Suppressor macrophage treated with lipopolysaccharide for 1 hour (primary cell): ENCODE measurements at places on chromosomes 7 and 10.

- no peak for DNase-seq
These were observed 350.2 kb downstream of the TYW1 start for GRCh38 chr7:67346876-67347275.

- DNase-seq = no peak
These were observed 2.3 kb downstream of the AGMO start for GRCh38 chr7:15559416-15559928.

DNA sequence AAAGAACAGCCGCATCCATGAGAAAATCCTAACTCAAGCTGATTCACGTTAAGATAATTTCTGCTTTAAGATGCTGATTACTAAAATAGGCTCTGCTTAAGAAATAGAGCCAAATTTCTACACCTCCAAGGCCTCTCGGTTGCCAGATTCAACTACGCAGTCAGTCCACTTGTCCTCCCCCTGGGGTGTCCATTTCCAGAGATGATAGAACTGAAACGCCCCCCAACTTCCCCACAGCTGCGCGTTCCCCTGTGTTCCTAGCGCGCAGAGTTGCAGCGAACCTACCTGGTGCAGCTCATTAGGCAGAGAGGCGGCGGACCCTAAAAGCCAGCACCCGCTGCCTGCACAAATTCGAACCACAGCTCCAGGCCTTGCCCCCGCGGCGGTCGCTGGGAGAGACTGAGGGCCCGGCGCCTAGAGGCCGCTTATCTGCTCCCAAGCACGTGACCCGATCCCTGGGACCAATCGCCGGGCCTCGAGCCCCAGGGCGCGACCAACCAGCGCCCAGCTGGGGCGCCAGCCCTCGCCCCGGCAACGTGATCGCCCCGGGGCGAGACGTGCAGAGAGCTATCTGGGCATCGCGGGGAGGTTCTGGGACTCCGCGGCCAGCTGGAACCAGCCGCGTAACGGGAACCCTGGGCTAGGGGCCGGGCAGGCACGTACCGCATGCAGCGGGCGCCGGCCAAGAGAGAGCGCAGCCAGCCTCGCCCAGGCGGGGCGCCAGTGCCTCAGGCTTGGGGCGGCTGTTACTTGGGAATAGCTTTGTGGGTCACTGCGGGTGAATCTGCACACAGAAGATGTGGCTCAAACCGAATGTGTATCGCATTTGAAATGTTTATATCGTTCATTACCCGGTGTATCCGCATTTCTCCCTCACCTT lies at the start of gene PPP1R3C:
TSS of gene PPP1R3C (minus strand) at position 401 of the 880 bp plus-strand sequence. CDS start at position 299, 102 bp downstream.
- DNase-seq = peak; percentile 72

DNA sequence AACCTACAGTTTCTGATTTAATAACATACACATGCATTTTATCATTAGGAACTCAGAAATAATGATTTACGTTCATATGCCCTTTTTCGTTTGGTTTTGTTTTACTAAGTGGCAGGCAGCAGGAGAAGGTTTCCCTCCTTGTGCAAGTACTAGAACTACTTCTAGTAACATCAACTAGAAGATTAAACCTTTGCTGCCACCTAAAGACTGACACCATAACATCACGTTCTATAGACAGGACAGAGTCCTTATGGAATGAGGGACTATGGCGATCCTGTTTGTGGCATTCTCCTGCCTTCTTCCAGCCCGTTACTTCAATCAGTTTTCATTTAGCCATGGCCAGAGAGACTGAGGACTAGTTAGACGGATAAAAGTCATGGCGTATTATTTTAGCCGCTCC lies 53.2 kb downstream of the GAD2 start:
- DNase-seq = peak; percentile 24

- DNase-seq = no peak
These were observed 26.4 kb downstream of the RPS24 start for GRCh38 chr10:78059906-78060702.

GRCh38 chr7:23075571-23075970 lies 30.0 kb upstream of the KLHL7 start:
- DNase-seq = no peak

GRCh38 chr10:70458329-70459060 lies 17.0 kb upstream of the NODAL start:
- DNase-seq = peak; percentile 93

GRCh38 chr7:672891-673290 lies 53.6 kb upstream of the DNAAF5 start:
- no peak for DNase-seq

- DNase-seq = no peak
These were observed 595 bp upstream of the SFXN4 start for GRCh38 chr10:119166118-119166500.

GRCh38 chr10:71161425-71161824 lies 50.9 kb upstream of the UNC5B start:
- DNase-seq = no peak

DNA sequence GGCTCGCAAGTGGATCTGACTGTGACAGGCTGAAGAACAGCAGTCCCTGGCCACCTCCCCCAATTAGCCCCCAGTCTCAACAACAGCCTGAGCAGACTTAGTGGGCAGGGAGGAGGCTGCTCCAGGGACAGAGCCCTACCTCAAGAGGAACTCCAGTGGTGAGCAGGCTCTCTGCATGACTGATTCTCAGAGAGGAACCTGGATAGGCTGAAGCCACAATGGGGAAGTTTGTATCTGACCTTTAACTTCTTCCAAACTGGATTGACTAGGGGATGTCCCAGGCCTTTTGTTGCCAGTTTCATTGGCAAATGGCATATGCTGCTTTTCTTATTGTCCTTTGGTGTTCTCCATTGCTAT lies 93.0 kb downstream of the ARHGAP22 start:
- DNase-seq = peak; percentile 95

DNA sequence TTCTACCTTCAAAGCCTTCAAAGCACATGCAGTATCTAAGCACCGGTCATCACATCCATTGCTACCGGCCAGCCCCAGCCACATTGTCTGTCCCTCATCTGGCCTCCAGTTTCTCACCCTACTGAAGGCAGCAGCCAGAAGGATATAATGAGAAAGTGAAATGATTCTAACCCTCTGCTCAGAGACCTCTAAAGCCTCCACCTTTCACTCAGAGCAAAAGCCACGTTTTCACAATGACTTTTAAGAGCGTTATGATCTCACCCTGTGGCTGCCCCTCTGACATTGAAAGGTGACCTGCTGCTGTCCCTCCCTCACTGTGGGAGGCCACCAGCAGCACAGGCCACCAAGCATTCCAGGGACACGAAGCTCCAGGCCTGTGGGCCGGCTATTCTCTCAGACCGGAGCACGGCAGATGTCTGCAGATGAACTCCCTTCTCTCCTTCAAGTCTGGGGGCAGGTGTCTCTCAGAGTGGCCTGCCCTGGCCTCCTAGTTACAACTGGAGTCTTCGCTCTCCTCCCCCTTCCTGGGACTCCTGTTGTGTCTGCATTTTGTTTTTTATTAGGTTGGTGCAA lies 94.9 kb upstream of the EEPD1 start:
- DNase-seq = no peak

GRCh38 chr10:6020826-6021225 lies 41.3 kb downstream of the IL2RA start:
- DNase-seq = peak; percentile 60

- no peak for DNase-seq
These were observed 160.0 kb downstream of the LRRC4 start for GRCh38 chr7:127871226-127871625.

DNA sequence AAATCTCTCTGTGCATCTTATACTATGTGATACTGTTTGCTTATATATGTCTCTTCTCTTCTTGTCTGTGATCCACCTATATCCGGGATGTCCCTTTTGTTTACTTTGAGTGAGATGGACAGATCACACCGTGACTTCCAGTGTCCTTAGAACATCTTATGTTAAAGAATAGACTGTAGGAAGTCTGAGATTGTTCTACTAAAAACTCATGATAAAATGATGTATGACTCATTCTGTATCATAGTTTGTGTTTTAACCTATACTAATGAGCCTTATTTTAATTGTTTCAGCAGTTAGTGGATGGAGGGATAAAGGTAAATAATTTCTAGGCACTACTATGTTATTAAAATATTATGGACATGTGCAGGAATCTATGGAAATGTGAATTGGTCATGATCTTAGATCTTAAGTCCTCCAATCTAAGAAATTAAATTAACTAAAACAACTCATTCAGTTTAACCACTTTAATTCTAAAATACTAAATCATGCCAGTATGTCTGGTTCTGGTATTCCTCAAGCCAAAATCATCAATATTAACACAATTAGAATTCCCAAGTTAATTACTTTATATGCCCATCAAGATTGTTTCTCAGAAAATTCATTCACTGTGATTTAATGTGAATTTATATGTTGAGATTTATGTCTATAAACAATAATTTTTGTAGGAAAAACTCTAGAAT lies 32.0 kb downstream of the ITGB8 start:
- DNase-seq = no peak

GRCh38 chr10:88793712-88794299 lies 8.7 kb upstream of the LIPM start:
- peak; percentile 11 for DNase-seq

GRCh38 chr7:102828286-102828685 lies 79.5 kb downstream of the FAM185A start:
- DNase-seq = peak; percentile 59

DNA sequence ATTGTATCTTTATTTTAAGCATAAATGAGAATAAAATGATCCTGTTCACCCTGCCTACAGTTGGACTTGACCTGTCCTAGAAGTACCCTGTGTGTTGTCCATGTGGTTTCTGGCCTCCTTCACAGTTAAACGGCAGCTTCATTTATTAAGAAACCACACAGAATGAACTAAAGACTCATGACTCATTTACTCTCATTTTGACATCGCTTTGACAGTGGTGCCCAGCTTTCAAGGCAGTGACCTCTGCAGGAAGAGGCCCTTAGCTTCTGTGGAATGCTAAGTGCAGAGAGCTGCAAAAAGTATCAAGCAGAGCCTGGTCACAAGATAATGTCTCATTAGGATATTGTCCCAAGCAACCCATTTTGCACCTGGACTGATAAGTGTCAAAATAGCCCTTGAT lies 93.4 kb downstream of the AVL9 start:
- DNase-seq = peak; percentile 28

DNA sequence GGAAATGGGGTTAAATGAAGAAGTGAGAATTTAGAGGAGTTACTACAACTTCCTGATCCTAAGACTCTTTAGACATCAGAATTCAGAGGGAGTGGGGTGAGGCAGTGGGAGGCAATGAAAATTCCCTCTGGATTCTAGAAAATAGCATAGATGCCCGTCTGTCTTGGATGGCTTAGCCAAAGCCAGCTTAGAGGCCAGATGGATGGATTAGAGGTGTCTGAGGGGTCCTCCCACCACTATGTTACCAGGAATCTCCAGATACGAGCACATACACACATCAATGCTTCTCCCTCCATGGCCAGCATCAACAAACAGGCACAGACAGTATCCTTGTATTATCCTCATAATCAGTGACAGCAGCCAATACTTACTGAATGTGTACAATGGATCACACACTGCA lies 418.1 kb downstream of the PLXNA4 start:
- DNase-seq = no peak

- DNase-seq = no peak
These were observed 6.5 kb upstream of the PPIF start for GRCh38 chr10:79340646-79341244.
